Cortex of kidney (tissue), 1 donor: ENCODE measurements at places on chromosomes 12 and 14.

DNA sequence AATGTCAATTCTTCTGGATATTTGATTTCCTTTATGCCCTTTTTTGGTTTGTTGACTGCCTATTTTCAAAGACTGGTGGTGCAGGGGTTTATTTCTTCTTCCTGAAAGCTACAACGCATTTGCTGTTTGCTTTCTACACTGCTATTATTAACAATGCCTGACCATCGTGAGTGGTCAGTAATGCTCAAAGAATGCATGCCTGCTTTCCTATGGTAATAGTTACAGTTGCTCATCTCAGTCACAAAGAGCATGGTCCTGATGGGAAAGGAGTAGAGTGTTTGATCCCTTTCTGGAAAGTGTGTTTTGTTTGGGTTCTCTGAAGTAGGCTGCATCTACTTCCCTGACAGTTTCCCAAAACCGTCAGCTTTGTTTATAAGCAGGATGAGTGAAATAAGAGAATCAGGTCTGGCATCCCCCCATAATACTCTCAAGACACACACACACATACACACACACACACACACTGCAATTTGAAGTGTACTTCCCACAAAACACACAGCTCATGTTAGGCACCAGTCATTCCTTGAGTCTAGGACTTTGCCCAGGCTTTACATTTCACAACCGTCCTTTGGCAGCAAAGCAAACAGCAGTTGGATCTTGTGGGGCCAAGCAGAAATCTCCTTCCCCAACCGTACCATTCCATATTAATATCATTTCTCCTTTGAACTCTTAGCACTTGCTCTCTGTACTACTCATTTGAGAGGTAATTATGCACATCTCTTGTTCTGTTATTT, 56.6 kb downstream of the SUDS3 start:
- no peak for DNase-seq

DNA sequence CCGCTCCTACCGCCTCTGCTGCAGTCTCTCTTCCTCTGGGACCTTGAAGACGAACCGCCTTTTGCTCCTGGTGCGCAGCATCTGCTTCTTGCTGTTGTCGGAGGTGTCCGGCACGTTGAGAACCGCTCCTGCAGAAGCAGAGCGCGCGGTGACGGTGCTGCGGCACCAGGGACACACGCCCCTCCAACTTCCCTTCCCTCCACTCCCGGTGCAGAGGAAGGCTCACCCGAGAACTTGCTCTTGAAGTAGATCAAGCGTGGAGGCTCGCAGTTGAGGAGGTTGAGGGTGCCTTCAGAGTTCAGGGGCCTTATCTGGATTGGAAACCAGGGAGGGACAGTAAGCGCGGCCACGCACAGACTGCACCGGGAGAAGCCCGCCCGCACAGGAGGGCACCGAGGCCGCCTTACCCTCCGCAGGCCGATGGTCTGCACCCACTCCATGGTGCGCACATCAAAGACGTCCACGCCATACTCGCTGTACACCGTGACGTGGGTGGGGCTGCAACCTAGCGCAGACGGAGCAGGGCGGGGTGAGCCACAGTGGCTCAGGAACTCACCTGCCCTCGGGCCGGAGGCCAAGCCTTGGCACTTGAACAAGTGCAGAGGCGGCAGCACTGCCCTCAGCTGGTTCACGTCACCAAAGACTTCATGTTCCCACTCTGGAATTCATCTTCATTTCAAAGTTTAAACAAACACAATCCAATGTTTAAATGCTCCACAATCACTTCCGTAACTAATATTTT, 17.5 kb downstream of the AMN start:
- DNase-seq = no peak

DNA sequence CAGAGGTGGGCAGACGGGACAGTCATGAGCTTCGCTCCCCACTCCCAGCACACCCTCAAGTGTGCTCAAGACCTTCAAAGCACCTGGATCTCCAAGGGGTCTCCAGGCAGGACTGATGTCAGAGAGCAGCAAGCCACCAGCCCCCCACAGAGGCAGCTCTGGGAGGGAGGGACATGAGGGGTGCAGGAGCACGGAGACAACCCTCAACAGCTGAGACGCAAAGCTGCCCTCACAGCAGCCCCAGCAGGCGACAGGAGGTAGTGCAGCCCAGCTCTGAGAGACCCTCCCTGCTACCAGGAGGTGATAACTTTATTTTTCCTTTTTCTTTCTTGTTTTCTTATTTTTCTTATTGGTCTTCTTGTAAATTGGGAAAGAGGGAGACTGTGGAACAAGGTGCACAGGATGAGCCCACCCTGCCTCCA, 17.9 kb downstream of the SIVA1 start:
- no peak for DNase-seq

GRCh38 chr14:72946491-72946890, 20.2 kb downstream of the DCAF4 start:
- DNase-seq = no peak

DNA sequence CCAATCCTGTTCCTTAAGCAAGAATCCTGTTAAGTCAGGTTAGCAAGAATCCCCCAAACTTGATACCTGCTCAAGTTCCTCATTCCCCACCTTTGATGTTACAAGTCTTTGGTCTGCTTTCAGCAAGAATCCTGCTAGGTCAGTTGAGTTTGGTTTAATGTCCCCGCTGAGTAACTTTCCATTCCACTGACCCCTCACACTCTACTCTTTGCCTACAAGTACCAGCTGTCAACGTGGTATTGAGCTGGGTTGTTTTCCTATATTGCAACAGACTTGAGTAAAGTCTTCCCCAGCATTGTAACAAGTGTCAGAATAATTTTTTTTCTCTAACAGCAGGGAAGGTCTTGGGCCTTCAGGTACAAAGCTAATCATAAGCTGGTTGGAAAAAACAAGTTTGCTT, 6.3 kb downstream of the PPM1H start:
- no peak for DNase-seq

- DNase-seq = no peak
Observed at GRCh38 chr12:45994736-45995135, 4.4 kb upstream of the SCAF11 start.

- DNase-seq = no peak
Observed at GRCh38 chr12:52726451-52726850, 23.1 kb upstream of the KRT77 start.

- DNase-seq = no peak
Observed at GRCh38 chr12:91182636-91183455, at the start of gene DCN. DCN (minus strand) TSS chr12:91182817; CDS start chr12:91178552, 4,265 bp downstream.

GRCh38 chr12:40587970-40588369, 104.3 kb upstream of the CNTN1 start:
- DNase-seq = no peak

GRCh38 chr14:101087614-101088394, 184.3 kb upstream of the RTL1 start:
- no peak for DNase-seq

GRCh38 chr14:49212721-49213120, 373.5 kb downstream of the RPS29 start:
- DNase-seq = no peak

DNA sequence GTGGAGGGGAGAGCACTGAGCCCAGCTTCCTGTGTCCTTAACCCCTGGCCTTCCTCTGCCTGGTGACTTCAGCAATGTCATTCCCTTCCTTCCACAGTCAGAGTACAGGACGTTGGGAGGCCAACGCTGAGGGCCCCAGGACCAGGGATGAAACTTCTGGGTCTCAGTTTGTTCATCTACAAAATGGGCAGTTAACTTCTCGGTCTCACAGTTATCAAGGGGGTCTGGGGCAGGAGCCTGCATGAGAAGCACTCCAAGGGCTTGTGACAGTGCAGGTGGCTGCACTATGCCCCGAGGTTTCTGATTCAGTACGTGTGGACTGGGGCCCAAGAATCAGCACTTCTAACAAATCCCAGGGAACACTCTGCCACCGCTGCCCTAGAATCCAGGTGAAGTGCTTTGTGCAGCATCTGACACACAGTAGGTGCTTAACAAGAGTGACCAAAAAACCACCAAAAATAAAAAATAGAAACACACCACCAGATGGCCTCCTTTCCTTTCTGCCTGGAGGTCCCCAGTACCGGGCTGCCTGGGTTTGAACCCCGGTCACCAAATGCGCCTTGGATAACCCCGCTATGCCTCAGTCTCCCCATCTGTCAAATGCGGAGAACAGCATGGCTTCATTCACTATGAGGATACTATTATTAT, 80.4 kb downstream of the RFLNA start:
- no peak for DNase-seq

DNA sequence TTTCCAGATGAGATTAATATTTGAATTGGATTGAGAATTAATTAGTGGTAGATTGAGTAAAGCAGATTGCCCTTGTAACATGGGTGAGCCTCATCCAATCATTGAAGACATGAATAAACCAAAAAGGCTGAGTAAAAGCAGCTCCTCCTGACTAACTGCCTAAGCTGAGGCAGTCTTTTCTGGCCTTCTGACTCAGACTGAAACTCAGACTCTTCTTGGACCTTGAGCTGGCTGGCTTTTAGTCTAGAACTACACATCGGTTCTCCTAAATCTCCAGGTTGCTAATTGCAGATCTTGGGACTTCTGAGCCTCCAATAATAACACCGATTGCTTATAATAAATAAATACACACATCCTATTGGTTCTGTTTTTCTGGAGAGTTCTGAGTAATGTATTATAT, 24.0 kb downstream of the FKBP11 start:
- no peak for DNase-seq

DNA sequence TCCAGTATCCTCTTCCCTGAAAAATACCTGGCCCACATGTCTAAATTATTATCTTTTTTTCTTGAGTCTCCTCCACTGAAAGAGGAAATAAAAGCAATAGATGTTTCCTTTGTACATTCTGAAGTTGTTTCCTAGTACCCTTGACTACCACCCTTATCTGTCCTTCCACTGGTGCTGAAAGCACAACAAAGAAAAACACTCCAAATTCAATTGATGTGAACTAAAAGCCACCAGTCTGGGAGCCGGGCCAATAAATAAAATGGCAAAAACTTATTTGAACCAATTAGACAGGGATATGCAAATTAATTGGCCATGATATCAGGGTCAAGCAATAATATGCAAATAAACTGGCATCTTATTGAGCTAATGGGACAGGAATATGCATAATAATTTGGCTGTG, 330.5 kb downstream of the PAWR start:
- DNase-seq = no peak

GRCh38 chr12:93497456-93497855, 30.1 kb downstream of the MRPL42 start:
- DNase-seq = no peak

- DNase-seq = no peak
Observed at GRCh38 chr12:21502872-21503271, 1.3 kb downstream of the GOLT1B start.

DNA sequence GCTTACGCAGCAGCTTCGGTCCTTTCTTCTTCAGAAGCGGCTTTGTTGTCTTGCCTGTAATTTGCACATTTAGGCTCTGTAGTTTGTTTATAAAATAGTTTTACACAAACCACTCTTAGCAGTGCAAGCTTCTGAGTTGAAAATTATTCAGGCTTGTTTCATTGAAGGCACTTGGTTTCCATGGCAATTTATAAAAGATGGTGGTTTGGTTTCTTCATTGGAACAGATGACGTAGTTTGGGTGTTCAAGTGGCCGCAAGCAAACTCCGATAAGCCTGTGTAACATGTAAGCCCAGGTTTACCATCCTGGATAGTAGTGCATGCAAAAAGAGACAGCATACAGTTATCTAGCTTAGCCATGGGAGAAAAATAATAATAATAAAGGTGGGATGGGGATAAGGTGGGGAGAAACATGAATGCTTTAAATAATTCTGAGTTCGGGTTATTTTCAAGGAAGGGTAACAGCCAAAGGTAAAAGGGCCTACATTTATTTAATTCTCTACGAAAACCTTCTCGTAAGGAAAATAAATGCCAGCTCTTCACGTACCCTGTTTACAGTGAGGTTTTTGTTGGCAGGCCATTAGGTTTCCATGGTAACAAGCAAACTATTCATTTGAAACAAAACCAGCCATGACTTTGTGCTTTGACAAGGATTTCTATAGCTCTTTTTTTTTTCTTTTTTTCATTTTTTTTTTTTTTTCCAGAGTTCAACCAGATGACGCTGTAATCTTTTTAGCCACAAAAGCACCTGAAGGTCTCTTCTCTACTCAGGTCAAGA, 189.6 kb upstream of the RPL10L start:
- no peak for DNase-seq

GRCh38 chr14:97442363-97442762, 645.2 kb downstream of the VRK1 start:
- DNase-seq = no peak

GRCh38 chr14:24725311-24725710, 91.3 kb upstream of the GZMB start:
- no peak for DNase-seq

GRCh38 chr12:3491938-3492792, 1.2 kb downstream of the PRMT8 start:
- no peak for DNase-seq

DNA sequence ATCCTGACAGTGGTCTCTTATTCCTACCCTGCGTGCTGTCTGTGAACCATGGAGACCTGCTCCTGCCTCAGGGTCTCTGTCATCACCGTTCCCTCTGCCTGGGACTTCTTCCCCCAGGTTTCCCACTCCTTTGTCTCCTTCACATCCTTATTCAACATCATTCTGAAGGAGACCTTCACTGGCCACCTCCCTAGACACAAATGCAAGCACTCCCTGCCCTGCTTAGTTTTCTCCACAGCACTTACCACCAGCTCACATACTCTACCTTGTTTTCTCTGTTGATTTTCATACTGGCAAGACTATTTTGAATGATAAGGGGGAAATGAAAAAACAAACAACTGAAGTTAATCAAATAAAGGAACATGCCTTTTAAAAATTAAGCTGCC, 192.8 kb downstream of the ANO6 start:
- no peak for DNase-seq

- DNase-seq = no peak
Observed at GRCh38 chr12:95733141-95733825, 57.3 kb downstream of the NTN4 start.

- no peak for DNase-seq
Observed at GRCh38 chr12:130075497-130076076, 86.7 kb upstream of the FZD10 start.

GRCh38 chr12:31362115-31362758, 36.3 kb upstream of the SINHCAF start:
- DNase-seq = no peak

DNA sequence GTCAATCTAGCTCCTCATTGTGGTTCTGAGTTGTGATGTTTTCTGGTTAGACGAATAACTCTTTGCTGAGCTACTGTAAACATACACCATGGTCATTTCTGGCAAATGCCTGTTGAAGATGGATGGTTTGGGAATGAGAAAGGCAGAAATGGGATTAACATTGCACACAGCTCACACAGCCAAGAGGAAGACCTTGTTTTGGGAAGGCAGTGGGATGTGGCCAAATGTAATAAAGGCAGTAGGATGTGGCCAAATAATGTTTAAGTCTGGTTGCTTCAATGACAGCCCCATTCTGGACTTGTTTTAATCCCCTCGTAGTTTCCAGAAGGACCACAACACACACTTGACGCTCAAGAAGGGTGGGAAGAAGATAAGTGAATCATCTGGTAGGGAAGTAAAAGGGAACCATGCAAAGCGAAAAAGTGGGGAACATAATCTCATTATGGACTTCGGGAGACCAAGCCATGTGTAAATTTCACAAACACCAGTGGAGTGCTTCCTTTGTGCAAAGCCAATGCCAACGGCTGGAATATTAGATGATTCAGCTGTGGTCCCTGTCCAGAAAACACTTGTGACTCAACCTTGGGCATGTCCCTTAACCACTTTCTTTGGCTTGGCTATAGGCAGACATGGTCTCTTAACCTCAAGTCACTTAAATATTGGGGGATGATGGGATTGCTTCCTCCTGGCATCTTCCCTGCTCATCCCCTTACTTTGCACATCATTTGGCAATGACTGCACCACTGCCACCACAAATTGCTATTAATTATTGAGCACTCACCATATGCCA, 284.4 kb upstream of the CRY1 start:
- no peak for DNase-seq
